ENCODE measurements at places on chromosomes 5 and 9.

- no peak for DNase-seq
These were observed 124.5 kb downstream of the PDE4D start for GRCh38 chr5:59769041-59769360.

- no peak for DNase-seq
These were observed 11.5 kb downstream of the CXXC5 start for GRCh38 chr5:139659695-139660101.

DNA sequence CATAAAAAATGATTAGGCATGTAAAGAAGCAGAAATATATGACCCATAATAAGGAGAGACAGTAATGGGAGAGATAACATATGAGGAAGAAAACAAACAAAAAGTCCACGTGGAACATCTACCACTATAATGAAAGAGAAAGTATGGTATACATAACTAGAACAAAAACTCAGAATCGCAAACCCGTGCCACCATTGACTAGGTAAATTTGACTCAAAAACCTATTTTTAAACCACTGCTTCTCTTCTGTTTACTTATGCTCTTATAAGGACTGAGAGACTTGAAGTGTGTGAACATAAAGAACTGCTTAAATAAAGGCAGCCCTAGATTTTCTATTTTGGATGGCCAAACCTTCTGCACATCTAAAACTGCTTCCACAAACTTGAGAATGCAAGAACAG lies 330.7 kb downstream of the CAAP1 start:
- no peak for DNase-seq

DNA sequence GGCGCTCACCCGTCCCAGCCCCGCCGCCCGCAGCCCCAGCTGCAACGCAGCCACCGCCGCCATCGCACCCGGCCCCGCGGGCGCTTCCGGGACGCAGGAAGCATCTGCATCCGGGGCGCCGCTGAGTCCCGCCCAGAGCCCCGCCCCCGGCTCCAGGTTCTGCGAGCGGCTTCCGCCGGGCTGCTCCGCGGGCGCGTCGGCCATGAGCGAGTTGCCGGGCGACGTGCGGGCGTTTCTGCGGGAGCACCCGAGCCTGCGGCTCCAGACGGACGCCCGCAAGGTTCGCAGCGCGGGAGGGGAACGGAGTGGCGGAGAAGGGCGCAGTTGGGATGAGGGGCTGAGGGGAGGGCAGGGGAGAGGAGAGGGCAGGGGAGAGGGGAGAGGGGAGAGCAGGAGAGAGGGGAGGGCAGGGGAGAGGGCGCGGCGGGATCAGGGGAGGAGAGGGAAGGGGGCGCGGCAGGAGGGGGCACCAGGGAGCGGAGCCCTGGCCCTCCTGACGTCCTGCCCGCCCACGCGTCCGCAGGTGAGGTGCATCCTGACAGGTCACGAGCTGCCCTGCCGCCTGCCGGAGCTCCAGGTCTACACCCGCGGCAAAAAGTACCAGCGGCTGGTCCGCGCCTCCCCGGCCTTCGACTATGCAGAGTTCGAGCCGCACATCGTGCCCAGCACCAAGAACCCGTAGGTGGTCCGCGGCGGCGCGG lies at the start of the genes SURF1 and SURF2:
Gene SURF1 (minus strand): TSS at position 97 of the 701 bp plus-strand sequence. CDS start 34 bp downstream, at position 63.
Gene SURF2 (plus strand): TSS at position 160 of the 701 bp plus-strand sequence. CDS start 43 bp downstream, at position 203.
- DNase-seq = peak; percentile 89

GRCh38 chr5:61252643-61252925 lies 79.5 kb upstream of the ZSWIM6 start:
- no peak for DNase-seq

GRCh38 chr5:58983526-58984452 lies 400.9 kb downstream of the RAB3C start:
- no peak for DNase-seq

DNA sequence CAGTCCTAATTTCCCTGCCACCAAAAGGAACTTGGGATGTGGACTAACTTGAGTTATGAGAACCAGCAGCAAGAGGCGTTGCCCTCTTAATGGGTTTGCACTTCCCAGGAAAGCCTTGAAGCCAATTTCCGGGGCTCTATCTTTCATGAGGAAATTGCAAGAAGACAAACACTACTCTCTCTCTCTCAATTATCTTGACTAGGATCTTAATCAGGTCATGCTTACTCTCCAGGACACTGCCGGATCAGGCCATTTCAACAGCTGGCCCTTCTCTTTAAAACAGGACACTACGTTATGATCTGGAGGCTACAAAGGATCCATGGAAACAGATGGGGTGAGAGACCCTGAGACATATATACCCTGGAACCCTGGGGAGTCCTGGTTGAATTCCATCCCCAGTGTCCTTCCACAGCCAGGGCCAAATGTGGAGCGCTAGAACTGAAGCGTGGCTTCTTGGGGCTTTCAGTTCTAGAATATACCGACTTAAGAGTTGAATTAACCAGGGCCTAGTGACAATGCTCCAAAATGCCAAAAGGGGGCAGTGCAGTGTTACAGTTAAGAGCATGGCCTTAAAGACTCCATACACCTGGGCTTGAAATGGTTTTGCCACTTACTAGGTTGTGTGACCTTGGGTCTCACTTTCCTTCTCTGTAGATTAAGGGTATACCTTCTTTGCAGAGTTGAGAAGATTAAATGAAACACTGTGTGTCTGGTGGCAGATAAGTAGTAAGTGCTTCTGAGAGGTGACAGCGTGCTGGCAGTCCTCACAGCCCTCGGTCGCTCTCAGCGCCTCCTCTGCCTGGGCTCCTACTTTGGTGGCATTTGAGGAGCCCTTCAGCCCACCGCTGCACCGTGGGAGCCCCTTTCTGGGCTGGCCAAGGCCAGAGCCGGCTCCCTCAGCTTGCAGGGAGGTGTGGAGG lies 21.1 kb downstream of the FAM219A start:
- DNase-seq = peak; percentile 71

DNA sequence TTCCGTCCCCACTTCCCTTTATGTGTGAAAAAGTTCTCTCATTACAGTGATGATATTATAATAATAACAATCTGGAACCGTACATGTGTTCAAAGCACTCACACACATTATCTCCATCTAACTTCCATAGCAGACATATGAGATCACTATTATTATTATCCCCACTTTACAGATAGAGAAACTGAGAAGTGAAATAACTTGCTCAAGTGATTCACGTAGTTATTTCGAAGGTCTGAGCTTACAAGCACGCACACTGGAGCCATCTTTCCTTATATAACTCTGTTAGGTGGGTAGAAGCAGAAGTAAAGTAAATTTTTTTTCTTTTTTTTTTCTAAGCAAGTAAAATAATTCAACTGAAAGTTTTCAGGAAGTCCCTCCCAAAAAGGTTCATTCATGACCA lies 62.9 kb upstream of the PTGER4 start:
- DNase-seq = no peak

- no peak for DNase-seq
These were observed 572.6 kb upstream of the CLINT1 start for GRCh38 chr5:158431369-158432029.

- DNase-seq = no peak
These were observed 80.3 kb downstream of the HMHB1 start for GRCh38 chr5:143892271-143892670.

DNA sequence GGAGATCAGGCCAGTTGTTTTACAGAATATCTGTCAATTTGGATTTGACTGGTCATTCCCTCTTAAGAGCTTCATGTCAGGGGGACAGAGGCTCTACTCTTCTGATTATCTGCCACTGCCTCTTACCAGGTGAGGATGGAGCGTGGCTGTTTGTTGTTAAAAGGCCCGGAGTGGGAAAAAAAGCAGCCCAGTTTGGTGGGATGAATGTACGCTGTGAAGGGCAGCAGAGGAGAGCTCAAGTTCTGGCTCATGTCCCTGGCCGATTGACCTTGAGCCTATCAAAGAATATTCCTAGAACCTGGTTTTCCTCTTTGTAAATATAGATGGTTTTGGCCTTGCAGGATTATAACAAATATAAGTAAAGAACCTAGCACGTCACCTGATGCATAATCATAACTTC lies 16.3 kb upstream of the SHB start:
- DNase-seq = no peak

GRCh38 chr5:36396640-36397039 lies 94.9 kb upstream of the RANBP3L start:
- no peak for DNase-seq

- DNase-seq = no peak
These were observed 11.7 kb upstream of the OR13D1 start for GRCh38 chr9:104682642-104683041.
